Gastroesophageal sphincter (tissue), 4 donors: ENCODE measurements at places on chromosomes 5 and 9. TPM values are rescaled to one million over a fixed set of nuclear protein-coding genes. Genes with fewer than 3 reads are reported as not detected.

The ARSB gene
- total RNA-seq, result 23.0 TPM

The OBP2B gene
- total RNA-seq, result not detected

The SOWAHA gene
- total RNA-seq, result 0.87 TPM

DNA sequence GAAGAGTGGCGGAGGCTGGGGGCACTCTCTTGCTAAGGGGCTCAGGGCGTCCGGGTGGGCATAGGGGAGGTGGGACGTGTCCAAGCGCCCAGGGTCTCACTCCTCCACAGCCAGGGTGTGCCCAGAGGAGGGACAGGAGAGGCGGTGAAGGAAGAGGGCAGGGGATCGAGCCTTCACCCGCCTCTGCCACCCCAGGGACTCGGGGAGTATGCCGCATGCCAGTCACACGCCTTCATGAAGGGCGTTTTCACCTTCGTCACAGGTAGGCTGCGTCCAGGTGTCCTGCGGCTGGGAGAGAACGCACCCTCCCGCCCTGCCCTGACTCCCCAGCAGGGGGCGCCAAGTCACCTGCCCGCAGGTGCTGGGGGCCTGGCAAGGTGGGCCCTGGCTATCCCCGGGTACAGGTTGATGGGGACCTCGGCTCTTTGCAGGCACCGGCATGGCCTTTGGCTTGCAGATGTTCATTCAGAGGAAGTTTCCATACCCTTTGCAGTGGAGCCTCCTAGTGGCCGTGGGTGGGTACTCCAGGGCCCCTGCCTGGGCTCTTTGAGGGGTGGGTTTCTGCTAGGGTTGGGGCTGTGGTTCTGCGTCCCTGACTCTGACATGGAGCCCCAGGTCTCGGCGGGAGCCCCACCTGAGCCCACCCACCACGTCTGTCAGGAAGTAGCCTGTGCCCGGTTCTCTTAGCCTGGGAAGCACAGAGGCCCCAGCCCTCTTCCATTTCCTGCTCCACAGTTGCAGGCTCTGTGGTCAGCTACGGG lies 552 bp downstream of the TMEM141 start:
- ATAC-seq, result no peak

The RELL2 gene
- total RNA-seq, result 2.5 TPM

DNA sequence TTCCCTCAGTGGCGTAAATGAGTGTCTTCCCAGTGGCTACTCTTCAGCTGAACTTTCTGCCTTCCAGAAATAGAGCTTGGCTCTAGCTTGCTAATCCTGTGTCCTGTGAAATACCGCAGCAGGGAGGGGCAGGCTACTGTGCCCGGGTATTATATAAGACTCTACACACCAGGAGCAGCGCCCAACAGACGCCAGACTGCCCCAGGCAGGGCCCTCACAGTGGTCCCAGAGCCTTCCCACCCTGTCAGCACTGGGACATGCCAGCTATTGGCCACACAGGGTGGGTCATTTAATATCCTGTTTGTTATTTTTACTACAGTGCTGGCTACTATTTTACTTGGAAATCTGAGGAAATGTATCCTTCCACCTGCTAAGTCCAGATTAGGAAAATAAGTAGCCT lies 121.0 kb downstream of the FEM1C start:
- ATAC-seq, result peak; percentile 83

DNA sequence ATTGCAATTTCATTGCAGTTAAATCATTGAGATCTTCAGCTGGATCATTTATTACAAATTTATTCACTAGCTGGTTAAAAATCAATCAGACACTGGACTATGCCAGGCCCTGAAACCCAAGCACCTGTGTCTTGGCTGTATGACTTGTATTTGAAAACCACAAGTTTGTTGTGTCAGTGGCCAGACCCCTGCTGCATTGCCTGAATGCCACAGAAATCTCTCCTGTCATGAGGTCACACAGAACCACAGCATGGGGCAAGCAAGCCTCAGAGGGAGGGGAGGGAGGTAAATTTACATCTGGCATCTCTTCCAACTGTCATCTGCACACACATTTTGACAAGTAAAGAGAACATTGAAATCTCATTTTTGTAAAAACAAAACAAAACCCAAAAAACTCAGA lies 90.0 kb downstream of the ARRDC3 start:
- ATAC-seq, result no peak

- ATAC-seq, result no peak
Observed at GRCh38 chr9:2638871-2639673, 17.5 kb downstream of the VLDLR start.

DNA sequence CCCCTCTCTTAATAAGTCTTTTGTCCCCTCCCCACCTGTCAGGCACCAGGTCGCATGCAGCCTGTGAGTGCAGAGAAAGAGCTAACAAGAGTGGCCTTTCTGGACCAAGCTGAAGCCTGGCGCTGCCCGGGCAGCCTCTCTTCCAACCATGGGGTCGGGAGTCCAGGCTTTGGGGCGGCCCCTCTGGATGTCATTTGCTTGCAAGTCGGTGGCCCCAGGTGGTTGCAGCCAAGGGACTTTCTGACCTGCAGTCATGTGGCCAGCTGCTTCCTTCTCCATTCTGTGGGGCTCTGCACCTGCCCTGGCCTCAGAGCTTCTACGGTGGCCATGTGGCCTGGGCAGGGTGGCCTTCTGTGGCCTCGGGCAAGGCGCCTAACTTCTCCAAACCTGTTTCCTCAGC lies 159.7 kb downstream of the DAB2IP start:
- no peak for ATAC-seq

DNA sequence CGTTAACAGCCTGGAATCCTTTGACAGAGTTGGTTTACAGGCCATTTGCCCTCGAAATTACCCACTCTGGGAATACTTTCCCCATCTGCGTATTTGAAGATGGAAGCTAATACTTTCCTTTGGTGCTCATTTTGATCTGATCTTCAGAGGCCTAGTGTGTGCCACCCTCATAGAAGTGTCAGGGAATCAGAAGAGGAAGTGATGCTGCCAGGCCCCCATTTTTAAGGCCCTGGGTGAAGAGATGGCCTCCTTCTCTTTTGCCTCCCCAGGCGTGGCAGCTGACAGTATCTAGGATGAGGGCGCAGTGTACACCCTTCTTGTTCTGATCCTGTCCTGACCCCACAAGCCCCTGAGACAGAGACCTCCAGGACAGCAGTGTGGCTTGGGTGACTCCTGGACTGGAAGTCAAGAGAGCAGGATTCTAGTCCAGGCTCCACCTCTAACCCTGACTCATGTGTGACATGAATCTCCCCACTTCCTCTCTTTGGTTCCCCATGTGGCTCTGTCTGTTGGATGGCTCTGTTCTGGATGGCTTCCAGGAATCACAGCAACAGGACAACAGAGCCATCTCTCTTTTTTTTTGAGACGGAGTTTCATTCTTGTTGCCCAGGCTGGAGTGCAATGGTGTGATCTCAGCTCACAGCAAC lies 27.8 kb downstream of the CSF1R start:
- ATAC-seq, result peak; percentile 51

The IFNA2 gene
- not detected for total RNA-seq

The GABBR2 gene
- total RNA-seq, result not detected

DNA sequence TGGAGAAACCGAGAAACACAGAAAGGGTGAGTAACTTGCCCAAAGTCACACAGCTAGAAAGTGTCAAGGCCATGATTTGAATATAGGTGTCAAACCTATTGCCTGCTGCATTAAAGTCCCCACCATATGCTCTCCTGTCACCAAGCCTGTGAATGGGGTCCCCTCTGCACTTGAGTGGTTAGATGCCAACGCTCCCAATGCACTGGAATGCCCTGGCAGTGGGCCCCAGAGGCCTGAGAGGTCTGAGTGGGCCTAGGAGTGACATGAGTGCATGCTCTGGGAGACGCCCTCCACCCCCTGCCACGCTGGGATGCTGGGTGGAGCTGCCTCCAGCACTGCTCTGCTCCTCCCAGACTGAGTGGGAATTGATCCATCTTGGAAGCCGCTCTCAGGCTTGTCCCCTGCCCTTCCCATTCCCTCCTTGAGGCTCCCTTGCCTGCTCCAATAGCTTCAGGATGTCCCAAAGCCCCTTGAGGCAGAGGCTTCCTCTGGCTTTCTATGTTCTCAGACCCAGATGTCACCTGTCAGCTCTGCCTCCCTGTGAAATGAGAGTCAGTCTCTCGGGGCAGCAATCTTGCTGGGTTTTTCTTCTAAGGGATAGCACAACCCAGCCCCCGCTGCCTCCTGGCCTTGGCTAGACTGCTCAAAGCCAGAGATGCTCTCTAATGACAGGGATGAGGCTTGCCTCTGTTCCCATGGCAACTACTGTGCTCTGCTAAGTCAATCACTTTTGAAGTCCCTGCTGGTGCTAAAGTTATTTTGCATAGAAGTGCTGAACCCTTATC lies 6.6 kb upstream of the ARSI start:
- no peak for ATAC-seq

- ATAC-seq, result no peak
Observed at GRCh38 chr9:108956022-108956630, 21.9 kb downstream of the ABITRAM start.

The CACFD1 gene
- total RNA-seq, result 15.3 TPM

The PRRX2 gene
- 9.3 TPM for total RNA-seq

GRCh38 chr5:153969563-153969895 lies 69.2 kb downstream of the FAM114A2 start:
- no peak for ATAC-seq

- ATAC-seq, result no peak
Observed at GRCh38 chr5:78563621-78564020, 85.0 kb downstream of the LHFPL2 start.

The UBLCP1 gene
- 26.2 TPM for total RNA-seq

DNA sequence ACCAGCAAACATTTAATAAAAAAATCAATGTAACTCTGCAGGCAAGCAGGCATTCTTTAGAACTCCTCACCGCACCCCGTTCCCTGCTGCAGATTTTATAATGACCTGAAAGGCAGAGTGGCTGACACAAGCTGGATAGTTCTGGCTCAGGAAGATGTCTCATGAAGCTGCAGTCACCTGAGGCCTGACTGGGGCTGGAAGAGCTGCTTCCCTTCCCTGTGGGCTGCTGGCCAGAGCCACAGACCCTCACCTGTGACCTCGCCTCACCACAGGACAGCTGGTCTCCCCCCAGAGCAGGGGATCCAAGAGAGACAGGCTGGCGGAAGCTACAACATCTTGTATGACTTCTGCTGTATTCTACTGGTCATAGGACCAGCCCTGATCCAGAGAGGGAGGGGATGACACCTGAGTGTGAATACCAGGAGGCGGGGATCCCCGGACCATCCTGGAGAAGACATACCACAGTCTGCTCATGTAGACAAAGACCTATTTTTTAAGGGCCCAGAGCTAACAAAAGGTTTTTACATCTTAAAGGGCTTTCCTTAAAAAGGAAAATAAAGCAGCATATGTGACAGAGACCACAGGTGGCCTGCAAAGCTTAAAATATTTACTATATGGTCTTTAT lies 43.9 kb downstream of the RAPGEF1 start:
- no peak for ATAC-seq

DNA sequence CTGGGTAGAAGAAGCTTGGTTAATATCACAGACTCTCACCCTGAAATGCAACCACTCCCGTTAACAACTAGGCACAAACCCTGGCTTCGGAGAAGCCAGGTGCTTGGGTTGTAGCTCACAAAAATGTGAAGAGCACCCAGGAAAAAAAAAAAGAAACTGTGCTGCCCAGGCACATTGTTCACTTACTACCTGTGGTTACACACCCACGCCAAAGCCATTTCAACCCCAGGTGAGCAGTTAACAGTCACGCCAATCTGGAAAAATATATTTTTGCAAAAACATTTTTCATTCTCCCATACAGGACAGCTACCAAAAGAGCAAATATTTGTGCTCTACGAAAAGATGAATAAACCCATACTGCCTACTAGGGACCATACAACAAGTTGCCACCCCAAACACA lies 49.2 kb downstream of the SIL1 start:
- no peak for ATAC-seq

DNA sequence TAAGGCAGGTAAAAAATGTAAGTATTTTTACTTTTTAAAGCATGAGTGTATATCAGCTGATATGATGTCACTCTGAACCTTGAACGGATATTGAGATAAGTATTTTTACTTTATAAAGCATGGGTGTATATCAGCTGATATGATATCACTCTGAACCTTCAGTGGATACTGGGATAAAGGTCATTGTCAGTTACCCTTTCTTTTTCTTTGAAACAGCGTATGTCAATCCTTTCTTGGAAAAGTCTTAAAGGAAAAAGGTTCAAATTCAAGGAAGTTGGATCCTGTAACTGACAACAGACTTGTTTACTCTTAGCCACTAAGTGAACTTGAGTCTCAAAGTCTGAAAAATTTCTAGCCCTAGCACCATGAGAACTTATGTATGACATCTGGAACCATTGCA lies 61.7 kb upstream of the IFNK start:
- no peak for ATAC-seq

DNA sequence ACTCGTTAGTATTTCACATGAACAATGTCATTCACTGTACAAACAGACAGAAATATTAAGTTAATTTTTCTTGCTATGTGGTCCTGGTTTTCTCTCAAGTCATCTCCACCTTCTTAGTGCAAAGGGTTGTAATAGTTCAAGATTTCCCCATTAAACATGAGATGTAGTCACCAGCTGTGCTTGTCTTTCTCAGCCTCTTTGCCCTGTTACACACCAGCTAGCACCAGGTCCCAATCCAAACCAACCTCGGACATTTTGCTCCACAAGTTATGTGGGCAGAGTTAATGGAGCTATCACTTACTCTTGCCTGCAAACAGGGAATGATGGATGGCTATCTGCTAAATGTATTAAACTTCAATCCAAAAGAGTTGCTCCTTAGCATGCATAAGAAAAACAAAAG lies 328.1 kb downstream of the TLE1 start:
- ATAC-seq, result no peak

- ATAC-seq, result no peak
Observed at GRCh38 chr5:69292306-69292705, 40.3 kb downstream of the CCDC125 start.

DNA sequence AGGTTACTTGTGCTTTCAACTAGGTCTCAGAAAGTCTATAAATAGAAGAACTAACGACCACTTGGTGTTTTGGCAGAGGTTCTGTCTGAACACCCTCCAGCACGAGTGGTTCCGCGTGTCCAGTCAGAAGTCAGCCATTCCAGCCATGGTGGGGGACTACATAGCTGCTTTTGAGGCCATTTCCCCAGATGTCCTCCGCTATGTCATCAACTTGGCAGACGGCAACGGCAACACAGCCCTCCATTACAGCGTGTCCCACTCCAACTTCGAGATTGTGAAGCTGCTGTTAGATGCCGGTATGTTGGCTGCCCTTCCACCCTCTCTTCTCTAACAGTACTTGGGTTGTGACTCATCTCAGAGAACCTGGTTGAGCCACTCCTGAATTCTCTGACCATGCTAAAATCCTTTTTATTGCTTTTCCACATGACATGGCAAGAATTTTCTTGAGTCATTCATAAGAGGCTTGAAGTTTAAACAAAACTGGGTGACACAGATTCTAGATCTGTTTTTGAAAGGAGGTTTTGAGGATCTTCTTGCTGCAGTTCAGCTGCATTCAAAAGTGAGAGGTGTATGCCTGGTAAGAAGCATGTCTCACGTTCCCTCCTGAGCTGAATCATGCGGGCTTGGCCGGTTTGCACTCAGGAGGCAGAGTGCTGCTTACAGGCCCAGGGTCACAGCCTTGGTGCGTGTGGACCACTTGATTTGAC lies 103.1 kb upstream of the DMRT1 start:
- ATAC-seq, result peak; percentile 85

The MLANA gene
- total RNA-seq, result not detected

The NEUROG1 gene
- not detected for total RNA-seq

GRCh38 chr5:108521011-108521700 lies 139.3 kb upstream of the FBXL17 start:
- ATAC-seq, result no peak
